B cell (primary cell): ENCODE measurements at places on chromosomes 4 and X. TPM values are rescaled to one million over a fixed set of nuclear protein-coding genes. Genes with fewer than 3 reads are reported as not detected.

- DNase-seq, result no peak
Observed at GRCh38 chrX:110082161-110082560, 79.2 kb downstream of the TMEM164 start.

DNA sequence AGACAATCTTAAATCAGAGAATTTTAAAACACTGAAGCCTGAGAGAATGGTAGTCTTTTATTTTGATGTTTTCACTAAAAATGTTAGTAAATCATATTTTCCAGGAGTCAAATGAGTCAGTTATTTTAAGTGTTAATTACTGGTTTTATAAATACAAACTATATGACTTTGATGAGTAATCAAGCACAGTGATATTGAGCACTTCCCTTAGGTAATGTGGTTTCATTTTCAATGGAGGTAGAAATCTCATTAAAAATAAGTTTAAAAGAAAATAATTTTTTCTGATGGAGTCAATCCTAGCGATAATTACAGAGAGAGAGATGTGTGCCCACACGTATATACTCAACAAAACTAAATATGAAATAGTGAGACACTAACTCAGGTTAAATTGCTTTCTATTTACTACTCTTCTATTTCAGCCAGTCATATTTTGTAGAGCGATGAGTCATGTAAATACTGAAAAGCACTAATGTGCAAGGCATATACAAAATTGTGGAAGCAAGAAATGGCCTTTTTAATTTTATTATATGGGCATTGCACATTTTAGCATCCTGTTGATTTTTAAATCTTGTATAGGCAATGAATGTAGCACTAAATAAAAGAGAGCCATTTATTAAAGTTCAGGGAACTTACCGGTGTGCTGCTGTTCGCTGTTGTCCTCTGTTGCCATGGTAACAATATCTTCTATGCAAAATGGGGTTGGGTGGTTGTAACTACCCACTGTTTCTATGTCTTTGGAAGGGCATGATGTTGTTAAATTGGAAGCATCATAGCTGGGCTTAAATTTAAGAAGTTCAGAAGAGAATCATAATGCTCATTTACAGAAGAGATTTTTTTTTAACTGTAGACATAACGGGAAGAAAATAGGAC lies 513.7 kb downstream of the TLL1 start:
- DNase-seq, result no peak

DNA sequence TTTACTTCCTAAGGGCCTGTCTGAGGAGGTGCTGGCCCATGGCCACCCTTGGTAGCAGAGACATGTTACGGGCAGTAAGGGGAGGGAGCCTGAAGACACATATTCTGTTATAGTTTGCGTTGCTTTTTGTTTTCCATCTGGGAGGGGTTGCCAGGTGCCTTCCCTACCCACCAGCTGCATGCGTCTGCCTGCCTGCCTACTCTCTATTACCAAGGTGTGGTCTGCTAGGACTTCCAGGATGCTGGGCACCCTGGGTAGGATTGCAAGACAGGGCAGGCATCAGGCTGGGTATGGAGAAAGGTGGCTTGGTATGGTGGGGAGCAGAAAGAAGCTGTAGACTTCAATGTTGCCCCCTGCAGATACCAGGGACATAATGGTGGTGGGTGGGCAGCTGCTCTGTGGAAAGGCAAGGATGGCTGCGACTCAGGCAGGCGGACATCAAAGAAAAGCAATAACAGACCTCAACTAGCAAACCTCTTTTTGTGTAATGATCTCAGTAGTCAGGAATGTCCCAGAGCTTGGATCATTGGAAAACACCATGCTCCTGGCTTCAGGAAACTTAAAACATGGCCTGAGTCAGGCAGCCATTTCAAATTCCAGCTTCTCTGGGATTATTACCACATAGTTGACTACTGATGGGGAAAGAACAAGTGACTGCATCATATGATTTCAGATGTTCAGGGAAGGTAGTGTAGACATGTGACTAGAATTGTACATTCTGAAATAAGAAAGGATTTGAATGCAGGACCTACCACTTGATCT lies 67.8 kb downstream of the HOPX start:
- no peak for DNase-seq

BMP3 gene
- 0.46 and 0.57 TPM in 2 replicates for total RNA-seq

DNA sequence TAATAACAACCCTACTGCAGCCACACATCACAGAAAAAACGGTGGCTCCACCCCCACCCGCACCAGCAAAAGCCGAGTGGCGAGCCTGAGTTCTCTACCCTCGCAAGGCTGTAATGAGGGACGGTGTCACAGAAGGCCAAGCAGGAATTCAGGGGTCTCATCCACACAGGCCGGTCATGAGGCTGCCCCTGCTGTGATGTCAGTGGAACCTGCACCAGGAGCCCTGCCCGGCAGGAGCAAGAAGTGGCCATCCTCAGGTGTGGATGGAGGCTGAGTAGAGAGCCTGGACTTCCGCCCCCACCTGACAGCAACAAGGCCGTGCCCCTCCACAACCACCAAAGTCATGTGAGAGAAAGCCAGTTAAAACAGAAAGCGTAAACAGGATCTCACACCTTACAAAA lies 20.6 kb downstream of the LYAR start:
- no peak for DNase-seq

DNA sequence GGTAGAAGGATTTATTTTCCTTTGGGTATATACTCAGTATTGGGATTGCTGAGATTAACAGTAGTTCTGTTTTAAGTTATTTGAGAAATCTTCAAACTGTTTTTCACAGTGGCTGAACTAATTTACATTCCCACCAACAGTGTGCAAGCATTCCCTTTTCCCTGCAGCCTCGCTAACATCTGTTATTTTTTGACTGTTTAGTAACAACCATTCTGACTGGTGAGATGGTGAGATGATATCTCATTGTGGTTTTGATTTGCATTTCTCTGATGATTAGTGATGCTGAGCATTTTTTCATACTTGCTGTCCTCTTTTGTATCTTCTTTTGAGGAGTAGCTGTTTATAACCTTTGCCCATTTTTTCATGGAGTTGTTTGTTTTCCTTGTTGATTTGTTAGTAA lies 457.8 kb downstream of the TRAM1L1 start:
- DNase-seq, result no peak

MAGEA12 gene
- not detected in 2 replicates for total RNA-seq
